CD4-positive, alpha-beta T cell treated with Interleukin-6 for 4 hours (primary cell): ENCODE measurements at places on chromosomes 5 and 9.

DNA sequence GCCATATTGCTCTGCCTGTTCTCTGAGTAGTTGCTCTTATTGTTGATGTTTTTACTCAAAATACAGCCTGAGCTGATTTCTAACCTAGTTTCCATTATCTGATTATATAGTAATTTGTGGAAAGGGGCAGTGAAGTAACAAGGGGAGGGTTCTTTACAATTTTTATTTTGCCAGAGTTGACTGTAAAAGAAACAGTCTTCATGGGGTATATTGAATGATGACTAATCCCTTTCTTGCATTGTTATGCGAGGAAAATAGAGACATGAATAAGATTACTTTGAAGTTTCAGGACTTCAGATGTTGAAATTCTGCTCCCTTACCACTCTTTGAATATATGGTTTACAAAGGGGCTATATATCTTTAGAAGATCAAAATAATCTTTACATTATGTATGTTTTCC, 9.1 kb upstream of the LRRC70 start:
- no peak for DNase-seq

DNA sequence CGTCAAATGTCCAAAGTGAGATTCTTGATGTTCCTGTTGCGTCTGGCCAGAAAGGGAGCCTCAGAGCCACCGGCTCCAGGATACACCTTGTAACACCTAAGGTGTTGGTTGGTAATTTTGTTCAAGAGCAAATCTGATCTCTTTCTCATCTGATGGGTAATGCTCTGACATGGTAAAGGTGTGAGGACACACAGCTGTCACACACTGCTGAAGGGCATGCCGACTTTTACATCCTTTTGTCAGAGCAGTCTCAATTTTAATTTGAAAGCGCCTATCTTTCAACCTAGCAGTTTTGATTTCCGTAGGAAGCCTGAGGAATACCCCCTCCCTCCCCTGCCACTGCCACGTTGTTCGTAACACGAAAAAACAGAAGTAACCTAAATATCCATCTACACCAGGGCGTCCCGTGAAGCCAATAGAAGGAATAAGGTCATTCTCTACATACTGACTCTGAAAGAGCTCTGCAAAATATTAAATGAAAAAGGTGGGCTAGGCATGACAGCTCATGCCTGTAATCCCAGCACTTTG, 57.4 kb downstream of the TSTD2 start:
- no peak for DNase-seq

DNA sequence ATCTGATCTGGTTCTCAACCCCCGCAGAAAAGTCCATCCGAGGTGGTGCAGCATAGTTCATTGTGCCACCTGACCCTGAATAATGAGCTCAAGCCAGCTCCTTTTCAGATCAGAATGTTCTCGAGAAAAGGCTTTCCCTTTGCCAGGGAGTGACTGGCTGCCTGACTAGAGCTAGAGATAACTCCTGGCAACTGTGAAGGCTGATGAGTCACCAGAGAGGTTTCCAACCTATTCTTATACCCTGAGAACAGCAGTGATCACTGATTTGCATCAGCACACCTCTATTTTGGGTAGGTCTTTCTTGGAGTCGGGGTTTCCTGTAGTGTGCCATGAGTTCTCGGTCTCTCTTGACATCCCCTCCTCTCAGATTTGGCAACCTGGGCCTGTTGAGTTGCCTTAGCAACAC, 127.9 kb downstream of the PIK3R1 start:
- peak; percentile 9 for DNase-seq

GRCh38 chr9:32589083-32589723, 16.2 kb upstream of the NDUFB6 start:
- no peak for DNase-seq

DNA sequence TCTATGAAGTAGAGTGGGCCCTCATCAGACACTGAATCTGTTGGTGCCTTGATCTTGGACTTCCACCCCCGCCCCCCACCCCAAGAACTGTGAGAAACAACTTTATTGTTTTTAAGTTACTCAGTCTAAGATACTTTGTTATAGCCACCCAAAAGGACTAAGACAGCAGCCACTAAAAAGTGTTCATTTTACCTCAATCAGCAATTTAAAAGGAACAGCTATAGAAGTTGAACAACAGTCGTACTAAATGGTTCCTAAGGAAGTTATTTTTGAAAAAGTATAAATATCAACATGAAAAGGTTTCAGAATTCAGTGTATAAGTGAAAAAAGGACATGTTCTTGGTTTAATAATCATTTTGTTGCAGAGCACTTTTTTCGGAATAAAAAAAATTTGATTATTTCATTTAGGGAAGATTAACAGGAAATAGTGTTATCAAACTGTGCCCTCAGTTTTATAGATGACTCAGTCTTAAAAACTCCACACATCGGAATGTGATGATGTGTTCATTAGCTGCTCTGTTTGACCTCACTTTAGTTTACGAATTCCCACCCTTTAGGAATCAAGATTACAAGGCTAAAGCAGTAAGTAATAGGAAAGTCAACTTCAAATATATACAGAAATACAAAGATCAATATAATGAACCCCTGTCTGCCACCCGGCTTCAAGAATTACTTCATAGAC, 71.2 kb downstream of the MTAP start:
- DNase-seq = no peak

- no peak for DNase-seq
Observed at GRCh38 chr9:137446851-137447471, 5.8 kb upstream of the ENTPD8 start.

- no peak for DNase-seq
Observed at GRCh38 chr5:148390914-148391313, 7.2 kb downstream of the FBXO38 start.

- DNase-seq = no peak
Observed at GRCh38 chr9:105662184-105663104, at the start of gene TAL2. TSS of gene TAL2 (plus strand) at chr9:105662457. CDS start at chr9:105662497, 40 bp downstream.

DNA sequence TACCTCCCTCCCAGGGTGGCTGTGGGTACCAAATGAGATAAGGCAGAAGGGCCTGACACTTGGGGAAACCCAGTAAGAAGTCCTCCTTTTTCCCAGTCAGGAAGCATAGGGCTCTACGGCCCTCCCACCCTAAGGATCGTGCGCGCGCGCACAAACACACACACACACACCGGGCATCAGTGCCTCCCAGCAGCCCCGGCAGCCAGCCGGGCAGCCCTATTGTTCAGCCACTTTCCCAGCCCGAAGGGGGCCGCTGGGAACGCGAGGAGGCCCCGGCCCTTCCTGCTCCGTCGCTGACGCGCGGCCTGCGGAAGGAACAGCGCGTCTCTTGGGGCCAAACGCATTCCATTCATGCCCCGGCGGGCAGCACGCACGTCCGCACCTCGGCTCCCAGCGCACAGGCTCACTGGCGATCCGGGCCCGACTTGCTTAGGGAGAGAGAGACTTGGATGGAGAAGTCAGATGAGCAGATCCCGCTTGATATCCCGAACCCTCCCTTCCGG, 22.6 kb downstream of the DUSP1 start:
- DNase-seq = no peak

GRCh38 chr5:87190687-87191086, 77.0 kb upstream of the RASA1 start:
- DNase-seq = no peak

GRCh38 chr9:124345751-124346281, 69.4 kb downstream of the PSMB7 start:
- no peak for DNase-seq

- no peak for DNase-seq
Observed at GRCh38 chr5:176545737-176546509, 3.2 kb upstream of the CDHR2 start.
